A549 treated with GW870086 at 1 μM for 4 hours (cell line): ENCODE measurements at places on chromosomes 3 and 15. TPM values are rescaled to one million over a fixed set of nuclear protein-coding genes. Genes with fewer than 3 reads are reported as not detected.

Gene PP2D1
- not detected in 5 replicates for total RNA-seq

Gene TUSC7
- total RNA-seq: not detected in 5 replicates

Gene ADAMTS17
- total RNA-seq: 0.10 to 0.20 TPM (median 0.14 TPM) in 4 of 5 replicates, not detected in the other

Gene PLSCR1
- 43.0 to 52.5 TPM (median 49.4 TPM) in 5 replicates for total RNA-seq

Gene VWA5B2
- total RNA-seq: 0.33 to 0.62 TPM (median 0.52 TPM) in 5 replicates
